NCI-H2227 treated with DMSO at 0.1 percent for 48 hours (cell line): ENCODE measurements at places on chromosomes 3 and 15.

DNA sequence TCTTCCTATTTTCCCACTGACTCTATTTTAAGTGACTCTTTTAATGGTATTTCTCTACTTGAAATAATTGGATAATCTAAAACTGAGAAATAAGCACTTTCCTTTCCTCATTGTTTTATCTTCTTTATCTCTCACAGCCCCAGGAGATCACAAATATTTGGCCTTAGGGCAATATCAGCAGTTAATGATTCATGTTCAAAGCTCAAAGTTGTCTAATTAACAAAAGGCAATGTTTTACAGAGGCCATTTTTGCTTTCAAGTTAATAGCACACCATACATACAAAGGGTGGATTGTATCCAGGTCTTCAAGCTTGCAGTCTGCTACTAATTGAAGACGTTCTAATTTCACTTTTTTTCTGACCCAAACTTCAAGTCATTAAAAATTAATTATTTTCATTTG is 120.1 kb downstream of the LRRN1 start:
- no peak for DNase-seq

DNA sequence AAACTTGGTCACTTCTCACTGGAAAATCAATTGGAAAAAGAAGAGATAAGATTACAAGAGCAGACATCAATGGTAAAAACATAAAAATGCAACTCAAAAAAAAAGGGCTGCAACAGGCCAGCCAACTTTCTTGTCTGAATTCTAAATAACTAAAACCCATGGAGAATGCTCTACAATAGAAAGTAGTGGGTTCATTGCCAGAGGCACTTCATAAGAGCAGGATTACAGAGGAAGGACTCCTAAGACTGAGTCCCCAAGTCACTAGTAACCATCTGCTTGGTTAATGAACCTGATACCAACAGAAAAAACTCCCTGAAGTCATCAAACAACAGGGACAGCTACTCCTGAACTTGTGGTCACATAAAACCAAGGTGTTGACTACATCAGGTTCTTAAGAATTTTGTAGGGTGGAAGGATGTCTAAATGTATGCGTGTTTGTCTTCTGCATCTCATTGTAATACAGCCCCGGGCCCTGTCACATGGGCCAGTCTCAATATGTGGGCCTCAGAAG is 148.6 kb downstream of the IMPG2 start:
- DNase-seq: no peak

DNA sequence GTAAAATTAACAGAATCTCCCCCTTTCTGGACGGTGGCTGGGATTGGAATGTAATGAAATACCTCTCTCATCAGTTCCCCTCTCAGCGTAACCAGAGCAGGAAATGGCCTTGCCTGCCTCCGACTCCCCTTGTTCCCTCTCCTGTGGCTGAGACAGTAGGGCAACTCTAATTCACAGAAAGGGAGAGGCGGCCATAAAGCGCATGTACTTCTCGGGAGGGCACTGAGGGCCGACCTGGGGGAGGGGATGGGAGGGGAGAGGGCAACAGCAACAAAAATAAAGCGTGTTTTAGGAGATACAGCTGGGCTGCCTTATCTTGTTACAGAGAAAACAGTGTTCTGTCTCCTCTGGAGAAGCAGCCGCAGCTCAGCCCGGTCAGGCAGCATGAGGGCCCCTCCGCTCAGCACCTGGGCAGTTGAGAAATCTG is 783.3 kb upstream of the ARRDC4 start:
- DNase-seq: peak; percentile 32

DNA sequence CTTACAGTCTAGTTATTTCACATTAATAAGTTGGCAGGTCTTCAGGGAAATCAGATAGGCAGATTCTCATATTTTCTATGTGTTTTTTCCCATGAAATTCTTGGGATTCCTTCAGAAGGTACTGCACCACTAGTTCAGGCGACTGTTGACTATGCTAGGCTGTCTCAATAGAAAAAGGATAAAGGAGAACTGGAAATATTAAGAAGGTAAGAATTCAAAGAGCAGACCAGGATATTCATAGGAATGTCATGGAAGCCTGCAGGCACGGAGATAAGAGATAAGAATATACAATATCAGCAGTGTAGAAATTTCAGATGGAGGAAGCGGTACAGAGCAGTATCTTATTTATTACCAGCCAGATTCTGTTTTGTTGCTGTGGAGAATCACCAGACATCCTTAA is 432.1 kb upstream of the MDFIC2 start:
- no peak for DNase-seq

DNA sequence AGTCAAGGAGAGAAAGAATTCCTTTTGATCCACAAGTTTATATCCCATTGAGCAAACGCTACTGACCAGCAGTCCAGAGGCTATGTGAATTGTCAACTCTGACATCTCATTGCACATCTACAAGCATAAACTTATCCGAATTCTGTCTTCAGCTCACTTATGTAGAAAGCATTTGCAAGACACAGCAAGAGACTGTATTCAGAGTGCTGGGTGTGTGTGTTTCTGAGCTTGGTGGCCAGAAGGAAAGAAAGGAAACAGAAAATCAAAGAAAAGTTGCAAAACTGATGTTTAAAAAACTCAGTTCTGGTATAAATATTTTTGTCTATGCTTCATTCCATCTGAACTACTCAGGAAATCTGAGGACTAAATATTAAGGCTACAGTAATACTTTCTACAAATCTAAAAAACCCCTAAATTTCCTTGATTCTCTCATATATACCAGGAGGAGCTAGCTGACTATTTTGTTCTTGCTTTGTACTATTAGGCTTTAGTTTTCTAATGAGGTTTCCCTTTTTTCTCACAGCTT is 45.5 kb downstream of the LSAMP start:
- no peak for DNase-seq

- DNase-seq: no peak
Observed at GRCh38 chr15:88490036-88490435, 22.5 kb downstream of the MRPS11 start.

- DNase-seq: no peak
Observed at GRCh38 chr3:57031631-57032541, 28.6 kb upstream of the SPATA12 start.

GRCh38 chr15:96333131-96334016 is 2.9 kb downstream of the NR2F2 start:
- no peak for DNase-seq

- no peak for DNase-seq
Observed at GRCh38 chr15:98690272-98690950, 42.1 kb downstream of the IGF1R start.

DNA sequence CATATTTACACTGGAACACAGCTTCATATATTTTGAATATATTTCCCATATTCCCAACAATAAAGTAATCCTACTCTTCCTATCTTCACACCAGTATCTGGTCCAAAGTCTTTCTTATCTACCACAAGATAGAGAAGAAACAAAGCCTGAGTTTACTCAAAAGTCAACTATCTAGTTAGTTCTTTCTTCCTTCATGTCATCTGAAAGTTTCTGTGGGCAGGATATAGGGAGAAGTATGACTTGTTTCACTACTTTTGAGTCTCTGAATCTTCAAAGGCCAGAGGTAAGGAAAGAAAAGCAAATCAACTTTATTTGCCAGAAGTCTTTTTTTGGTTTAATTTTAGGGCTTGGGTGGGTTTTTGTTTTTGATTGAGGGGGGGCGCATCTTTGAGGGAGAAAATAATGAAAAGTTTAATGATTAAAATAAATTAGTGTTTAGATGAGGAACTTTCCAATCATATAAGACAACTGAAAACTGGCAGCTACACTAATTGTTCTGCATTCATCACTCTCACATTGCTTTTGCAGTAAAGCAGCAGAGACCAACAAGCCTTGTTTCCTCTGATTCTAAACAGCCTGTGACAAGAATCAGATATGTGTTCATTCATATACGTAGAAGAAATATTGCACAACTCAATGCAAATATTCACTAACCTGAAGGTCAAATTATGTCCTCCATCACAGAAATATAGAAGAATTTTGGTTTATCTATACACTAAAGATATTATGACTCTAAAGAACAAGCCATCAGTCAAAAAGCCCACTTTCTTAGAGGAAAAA is 421.4 kb downstream of the SHQ1 start:
- DNase-seq: no peak

DNA sequence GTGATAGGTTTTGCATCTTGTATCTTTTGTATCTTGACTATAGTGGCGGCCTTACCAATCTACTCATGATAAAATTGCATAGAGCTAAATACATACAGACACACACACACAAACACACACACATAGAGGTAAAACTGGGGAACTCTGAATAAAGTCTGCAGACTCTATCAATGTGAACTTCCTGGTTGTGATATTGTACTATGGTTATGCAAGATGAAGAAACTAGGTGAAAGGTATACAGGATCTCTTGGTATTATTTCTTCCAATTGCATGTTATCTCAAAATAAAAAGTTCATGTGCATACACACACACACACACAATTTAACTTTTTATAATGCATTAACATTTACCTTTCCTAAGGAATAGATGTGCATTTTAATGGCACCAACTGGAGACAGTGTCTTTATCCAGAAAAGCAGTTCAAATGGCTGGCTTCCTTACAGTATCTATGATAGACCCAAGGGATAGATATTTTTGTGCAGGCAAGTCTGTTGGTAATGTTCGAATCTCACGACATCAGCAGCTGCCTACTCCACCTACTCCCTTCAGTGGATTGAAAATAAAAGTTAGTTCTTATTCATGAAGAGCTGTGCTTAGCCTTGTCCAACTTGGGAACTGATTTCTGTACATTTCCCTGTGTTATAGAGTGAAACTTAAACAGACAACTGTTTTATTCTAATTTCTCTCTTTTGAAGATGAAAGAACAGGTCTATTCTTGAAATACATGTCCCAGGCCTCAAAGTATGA is 46.9 kb upstream of the SPRED1 start:
- no peak for DNase-seq

- DNase-seq: no peak
Observed at GRCh38 chr15:51842852-51843737, 13.6 kb downstream of the TMOD3 start.

- DNase-seq: no peak
Observed at GRCh38 chr3:45120359-45121158, 25.6 kb downstream of the CDCP1 start.

DNA sequence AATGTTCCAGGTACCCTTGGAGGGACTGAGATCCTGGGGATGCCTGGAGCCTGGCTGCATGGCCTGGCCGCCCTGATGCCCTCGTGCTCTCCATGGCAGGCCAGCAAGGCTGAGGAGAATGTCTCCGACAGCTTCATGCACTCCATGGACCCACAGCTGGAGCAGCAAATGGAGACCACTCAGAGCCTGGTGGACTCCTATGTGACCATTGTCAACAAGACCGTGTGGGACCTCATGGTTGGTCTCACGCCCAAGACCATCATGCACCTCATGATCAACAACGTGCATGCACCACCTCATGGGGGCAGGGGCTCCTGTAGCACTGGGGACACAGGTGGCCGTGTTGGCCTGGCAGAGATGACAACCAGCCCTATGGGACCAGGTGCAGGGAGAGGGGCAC is 19.7 kb downstream of the GOLGA6A start:
- DNase-seq: no peak

DNA sequence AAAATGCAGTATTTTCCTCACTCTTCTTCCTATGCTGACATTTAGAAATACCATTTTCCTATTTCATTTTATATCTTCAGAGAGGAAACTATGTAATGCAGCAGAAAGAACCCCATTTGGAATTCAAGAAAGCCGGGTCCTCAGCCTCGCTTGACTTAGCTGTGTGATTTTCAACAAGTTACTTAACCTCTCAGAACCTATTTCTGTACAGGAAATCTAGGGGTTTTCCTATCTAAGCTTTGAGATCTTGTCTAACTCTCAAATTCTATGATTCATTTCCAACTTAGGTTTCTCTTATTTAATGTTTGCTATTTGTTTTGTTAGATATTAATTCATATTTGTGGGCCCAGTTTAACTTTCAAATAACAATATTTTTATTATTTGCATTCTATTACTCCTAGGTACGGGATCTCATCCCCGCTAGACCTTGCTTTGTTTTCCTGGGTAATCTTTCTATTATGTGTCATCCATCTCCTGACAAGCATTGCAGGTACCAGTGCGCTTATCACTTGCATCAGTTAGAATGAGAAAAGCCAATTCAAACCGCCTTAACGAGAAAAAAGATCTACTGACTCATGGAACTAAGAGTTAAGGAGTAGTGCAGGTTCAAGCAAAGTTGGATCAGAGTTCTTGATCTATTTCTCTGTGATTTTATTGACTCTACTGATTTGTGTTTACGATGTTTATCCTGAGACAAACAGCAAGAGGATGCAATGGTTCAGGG is 70.6 kb upstream of the BHLHE40 start:
- no peak for DNase-seq

DNA sequence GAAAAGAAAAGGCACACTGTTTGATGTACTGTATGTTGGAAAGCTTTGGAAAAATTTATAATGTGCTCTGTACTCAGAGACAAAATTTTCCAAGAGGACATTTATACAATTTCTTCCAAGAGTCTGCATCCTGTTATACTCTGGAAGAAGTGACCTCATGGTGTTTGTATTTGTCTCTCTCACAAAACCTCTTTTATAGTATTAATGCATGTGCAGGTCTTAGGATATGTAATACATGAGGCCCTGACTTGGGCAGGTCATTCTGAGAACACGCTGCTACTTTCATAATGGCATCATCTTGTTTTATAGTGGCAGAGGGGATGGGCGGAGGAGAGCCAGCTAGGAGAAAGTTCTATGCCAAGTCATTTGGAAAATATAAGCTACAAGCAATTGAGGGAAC is 72.0 kb upstream of the P3H2 start:
- DNase-seq: no peak

GRCh38 chr3:157844800-157845565 is 261.2 kb downstream of the SHOX2 start:
- DNase-seq: no peak

DNA sequence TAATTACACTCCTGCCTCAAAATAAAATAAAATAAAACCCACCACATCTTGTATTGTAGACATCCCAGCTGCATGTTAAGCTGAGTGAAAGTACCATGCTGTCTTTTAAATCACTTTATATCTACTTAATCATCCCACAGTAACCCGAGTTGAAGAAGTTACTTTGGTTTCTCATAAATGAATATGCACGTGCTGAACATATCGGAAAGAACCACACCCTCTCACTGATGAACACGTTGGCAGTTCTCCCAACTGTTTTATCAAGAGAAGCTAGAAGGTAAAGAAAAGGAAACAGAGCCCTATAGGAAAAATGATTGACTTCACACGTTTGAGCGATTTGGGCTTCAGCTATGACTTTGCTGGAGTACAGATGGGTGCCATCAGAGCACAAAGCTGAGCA is 15.9 kb upstream of the TM4SF19 start:
- no peak for DNase-seq

DNA sequence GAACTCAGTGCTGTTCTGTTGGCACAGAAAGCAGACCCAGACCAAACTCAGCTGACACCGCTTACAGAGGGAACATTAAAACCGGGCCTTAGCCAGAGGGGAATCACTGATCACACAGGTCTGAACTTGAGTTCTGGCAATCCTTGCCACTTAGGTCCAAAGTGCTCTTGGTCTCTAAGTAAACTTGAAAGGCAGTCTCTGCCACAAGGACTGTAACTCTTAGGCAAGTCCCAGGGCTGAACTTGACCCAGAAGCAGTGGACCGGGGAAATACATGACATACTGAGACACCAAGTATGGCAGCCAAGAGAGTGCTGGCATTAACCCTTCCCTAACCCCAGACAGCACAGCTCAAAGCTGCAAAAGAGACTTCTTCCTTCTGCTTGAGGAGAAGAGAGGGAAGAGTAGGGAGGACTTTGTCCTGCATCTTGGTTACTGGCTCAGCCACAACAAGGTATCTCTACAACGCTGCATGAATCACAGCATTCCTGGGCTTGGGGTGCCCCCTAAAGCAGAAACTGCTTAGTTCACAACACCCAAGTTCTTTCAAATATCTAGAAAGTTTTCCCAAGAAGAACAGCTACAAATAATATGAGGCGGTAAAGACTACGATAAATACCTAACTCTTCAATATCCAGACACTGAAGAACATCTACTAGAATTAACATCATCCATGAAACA is 32.5 kb downstream of the NAALADL2 start:
- no peak for DNase-seq
